Stimulated activated CD8-positive, alpha-beta memory T cell treated with anti-CD3 and anti-CD28 coated beads, Interleukin-2, amount 100 ng/mL, for 48 hours (primary cell): ENCODE measurements at places on chromosomes 16 and 17.

- no peak for DNase-seq
These were observed 112.9 kb downstream of the ABCC1 start for GRCh38 chr16:16062023-16062937.

DNA sequence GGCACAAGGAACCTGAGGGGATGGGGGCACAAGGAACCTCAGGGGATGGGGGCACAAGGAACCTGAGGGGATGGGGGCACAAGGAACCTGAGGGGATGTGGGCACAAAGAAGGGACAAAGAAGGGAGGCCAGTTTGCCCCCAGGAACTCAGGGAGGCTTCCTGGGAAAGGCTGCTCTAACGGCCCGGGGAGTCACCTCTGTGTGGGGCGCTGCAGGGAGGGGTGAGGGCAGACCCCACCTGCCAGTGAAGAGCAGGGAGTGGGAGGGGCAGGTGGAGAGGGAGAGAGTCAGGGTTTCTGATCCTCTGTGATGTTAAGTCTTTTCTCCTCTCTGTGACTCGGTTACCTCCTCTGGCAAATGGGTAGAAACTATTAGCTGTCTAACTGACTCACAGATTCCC is 57.7 kb downstream of the TIMM22 start:
- DNase-seq = no peak

DNA sequence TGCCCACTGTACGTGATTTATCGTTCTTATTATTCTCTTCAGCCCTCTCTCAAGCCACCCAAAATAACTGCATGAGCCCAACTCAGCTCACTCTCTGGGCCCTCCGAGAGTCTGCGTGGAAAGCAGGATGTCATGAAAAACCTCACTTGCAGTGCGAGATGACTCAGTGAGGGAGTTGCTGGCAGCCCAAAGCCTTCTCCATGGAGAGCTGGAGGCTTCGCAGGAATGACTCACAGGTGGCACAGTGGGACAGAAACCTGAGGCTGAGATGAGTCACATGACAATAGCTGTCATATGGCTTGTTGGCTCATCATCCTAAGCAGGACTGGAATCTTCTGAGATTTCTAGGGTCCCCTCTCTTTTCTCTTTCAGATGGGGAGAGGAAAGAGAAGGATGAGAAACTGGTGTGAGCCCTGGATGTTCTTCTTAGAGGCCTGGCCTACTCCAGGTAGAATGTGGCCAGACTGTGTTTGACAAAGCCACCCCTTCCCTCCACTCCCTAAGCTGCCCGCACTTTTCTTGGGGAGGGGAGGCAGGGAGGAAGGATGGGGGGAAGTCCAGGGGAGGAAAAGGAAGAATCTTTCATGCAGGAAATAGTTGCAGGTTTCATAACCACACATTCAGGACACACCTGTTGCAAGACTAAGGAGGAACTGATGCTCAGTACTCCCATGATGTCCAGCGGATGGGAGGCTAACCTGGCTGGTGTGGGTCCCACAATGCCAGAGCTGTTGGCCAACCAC is 160.6 kb upstream of the RPL38 start:
- peak; percentile 48 for DNase-seq

- no peak for DNase-seq
These were observed 32.8 kb downstream of the DNAH2 start for GRCh38 chr17:7750321-7750821.

DNA sequence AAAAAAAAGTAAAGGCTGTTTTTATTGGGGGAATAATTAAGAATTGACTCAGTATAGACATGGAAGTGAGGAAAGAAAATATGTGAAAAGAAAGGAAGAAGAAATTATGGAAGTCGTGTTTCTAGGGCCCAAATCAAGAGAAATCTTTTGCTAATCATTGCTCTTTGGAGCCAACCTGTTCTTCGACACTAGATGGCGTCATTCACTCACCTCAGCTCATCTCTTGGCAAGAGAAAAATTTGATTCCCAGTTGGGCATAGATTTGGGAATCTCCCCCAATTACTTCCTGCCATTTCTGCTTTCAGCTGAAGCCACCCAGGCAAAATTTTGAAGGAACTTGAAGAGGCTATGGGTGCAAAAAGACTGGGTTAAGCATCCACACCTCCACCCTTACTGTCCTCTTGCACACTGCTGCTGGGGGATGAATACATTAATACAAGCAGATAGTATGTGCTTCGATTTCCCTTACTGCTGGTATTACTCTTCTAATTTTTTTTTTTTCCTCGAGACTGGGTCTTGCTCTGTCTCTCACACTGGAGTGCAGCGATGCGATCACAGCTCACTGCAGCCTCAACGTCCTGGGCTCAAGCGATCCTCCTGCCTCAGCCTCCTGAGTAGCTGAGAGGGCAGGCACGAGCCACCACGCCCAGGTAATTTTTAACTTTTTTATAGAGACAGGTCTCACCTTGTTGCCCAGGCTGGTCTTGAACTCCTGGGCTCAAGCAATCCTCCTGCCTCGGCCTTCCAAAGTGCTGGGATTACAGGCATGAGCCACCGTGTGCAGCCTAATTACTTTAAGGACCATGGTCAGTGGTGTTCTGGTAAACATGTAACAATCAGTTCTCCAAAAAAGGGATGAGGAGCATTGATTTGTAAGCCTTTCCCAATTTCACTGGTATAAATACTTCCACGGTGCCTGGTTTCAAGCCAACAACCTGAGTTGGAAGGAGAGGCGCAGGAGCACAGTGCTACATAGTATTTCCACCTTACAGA is 13.5 kb downstream of the PSMD7 start:
- DNase-seq = no peak

- DNase-seq = no peak
These were observed 3.4 kb upstream of the SSH2 start for GRCh38 chr17:29933379-29933778.

GRCh38 chr17:60147553-60148223 is 2.1 kb upstream of the CA4 start:
- DNase-seq = no peak

GRCh38 chr16:81945665-81946064 is 65.6 kb downstream of the SDR42E1 start:
- DNase-seq = no peak

DNA sequence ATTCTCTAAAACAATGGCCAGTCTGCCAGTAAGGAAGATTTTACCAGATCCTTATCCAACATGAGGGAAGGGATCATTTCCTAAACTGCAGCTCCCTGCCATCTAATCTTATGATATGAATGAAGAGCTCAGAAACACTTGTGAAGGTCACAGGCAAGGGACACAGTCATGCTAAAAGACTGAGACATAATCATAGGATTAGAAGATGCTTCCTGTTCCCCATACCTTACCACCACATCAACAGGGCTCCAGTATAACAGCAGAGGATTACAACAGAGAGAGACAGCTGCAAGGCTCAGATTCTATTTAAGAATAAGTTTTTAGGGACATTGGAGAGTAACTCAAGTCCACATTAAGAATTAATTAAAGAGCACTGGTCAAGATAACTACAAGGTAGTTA is 93.3 kb downstream of the BRIP1 start:
- DNase-seq = no peak

- no peak for DNase-seq
These were observed 37.7 kb downstream of the TBX4 start for GRCh38 chr17:61489719-61490490.

GRCh38 chr17:62030264-62030663 is 34.8 kb downstream of the MED13 start:
- DNase-seq = no peak

DNA sequence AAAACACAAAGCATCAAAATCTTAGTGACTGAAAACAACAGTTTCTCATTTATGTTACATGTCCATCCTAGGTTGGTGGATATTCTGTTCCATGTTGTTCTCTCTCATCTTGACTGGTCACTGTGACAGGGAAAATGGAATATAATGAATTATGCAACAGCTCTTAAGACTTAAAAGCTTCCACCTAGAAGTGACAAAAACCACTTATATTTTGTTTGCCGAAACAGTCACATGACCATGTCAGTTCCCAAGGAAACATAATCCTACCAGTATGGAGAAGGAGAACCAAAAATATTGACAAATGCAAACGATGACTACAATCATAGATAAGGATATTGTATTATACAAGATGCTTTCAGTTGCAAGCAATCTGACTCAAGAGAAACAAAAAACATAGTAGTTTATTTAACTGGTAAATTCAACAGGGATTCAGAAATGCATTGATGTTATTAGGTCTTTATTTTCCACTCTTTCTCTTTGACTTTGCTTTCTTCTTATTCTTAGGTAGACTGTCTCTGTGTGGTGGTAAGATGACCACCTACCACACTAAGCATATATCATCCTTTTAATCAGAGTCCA is 103.8 kb downstream of the SSH2 start:
- no peak for DNase-seq

DNA sequence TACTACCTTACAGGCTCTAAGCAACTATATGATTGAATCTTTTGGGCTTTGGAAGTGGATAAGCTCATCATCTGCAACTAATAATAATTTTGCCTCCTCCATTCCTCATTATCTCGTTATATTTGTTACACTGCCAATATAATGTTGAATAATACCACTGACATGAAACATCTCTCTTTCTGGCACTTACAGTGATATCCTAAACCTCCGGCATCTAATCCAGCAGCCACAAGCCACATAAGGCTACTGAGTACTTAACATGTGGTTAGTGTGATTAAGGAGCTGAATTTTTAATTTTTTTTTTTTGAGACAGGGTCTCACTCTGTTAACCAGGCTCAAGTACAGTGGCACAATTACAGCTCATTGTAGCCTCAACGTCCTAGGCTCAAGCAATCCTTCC is 9.6 kb downstream of the CDC42EP4 start:
- DNase-seq = no peak

GRCh38 chr17:77467521-77467920 is 326.8 kb downstream of the SEC14L1 start:
- no peak for DNase-seq

DNA sequence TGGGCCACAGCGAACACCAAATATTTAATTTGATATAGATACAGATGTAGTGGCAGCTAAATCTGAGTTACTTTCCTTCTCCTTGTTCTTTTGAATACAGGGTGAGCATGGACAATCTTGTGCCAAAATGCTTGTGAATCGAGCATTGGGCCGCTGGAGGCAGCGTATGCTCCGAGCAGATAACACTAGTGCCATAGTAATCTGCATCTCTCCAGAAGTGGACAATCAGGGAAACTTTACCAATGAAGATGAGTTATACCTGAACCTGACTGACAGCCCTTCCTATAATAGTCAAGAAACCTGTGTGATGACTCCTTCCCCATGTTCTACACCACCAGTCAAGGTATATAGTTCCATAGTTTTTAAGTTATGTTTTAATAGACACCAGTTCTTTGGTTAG is 21.2 kb upstream of the BCAS3 start:
- no peak for DNase-seq

- no peak for DNase-seq
These were observed 18.8 kb upstream of the MMD start for GRCh38 chr17:55440391-55440790.
